ENCODE measurements at places on chromosomes 16 and 17. TPM values are rescaled to one million over a fixed set of nuclear protein-coding genes. Genes with fewer than 3 reads are reported as not detected.
A peak's percentile ranks its signal among the peaks of the same experiment; 100 is the strongest.

GRCh38 chr16:822909-823297 lies 22.4 kb upstream of the GNG13 start:
- no peak overlapping the region for H3K27ac ChIP-seq
- DNase-seq: no peak
- H3K36me3 ChIP-seq: no peaks in the 10 kb centered on the region
- peaks cover 7% of the 10 kb centered on the region for H3K27me3 ChIP-seq
- no peak overlapping the region for H3K4me3 ChIP-seq
- no peaks in the 10 kb centered on the region for H3K4me1 ChIP-seq

GRCh38 chr16:73101568-73101967 lies 53.6 kb upstream of the ZFHX3 start:
- H3K27ac ChIP-seq: no peak overlapping the region
- no peak overlapping the region for H3K4me3 ChIP-seq
- no peak for DNase-seq
- H3K27me3 ChIP-seq: no peaks in the 10 kb centered on the region

- H3K36me3 ChIP-seq: no peaks in the 10 kb centered on the region
- peaks cover 6% of the 10 kb centered on the region for H3K4me1 ChIP-seq
- DNase-seq: peak; percentile 28
- H3K27me3 ChIP-seq: no peaks in the 10 kb centered on the region
- peak overlapping the region; percentile 50 for H3K27ac ChIP-seq
Observed at GRCh38 chr16:14193316-14193871, 122.3 kb downstream of the MRTFB start.

DNA sequence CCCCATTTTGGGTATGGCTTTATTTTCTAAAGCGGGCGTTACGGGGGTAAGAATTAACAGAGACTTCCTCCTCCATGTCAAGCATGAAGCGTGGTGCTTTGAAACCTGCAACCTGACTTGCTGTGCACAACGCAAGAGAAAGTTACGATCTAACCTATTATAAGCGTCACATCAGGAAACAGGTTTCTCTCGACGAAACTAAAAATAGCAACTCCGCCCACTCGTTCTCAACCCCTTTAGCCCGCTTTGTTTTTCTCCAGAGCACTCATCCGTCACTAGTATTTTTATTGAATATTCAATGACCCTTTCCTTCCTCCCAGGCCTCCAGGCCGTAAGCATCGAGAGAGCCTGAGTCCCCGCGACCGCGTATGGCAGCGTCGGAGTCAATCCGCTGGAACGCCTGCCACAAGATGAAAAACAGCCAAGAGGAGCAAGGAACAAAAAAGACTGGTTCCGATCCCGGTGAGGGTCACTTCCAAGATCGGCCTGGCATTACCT lies 555 bp downstream of the NUP88 start:
- peaks cover 55% of the 10 kb centered on the region for H3K36me3 ChIP-seq
- peak; percentile 52 for DNase-seq
- H3K4me1 ChIP-seq: peaks cover 34% of the 10 kb centered on the region
- H3K27ac ChIP-seq: peak overlapping the region; percentile 95

DNA sequence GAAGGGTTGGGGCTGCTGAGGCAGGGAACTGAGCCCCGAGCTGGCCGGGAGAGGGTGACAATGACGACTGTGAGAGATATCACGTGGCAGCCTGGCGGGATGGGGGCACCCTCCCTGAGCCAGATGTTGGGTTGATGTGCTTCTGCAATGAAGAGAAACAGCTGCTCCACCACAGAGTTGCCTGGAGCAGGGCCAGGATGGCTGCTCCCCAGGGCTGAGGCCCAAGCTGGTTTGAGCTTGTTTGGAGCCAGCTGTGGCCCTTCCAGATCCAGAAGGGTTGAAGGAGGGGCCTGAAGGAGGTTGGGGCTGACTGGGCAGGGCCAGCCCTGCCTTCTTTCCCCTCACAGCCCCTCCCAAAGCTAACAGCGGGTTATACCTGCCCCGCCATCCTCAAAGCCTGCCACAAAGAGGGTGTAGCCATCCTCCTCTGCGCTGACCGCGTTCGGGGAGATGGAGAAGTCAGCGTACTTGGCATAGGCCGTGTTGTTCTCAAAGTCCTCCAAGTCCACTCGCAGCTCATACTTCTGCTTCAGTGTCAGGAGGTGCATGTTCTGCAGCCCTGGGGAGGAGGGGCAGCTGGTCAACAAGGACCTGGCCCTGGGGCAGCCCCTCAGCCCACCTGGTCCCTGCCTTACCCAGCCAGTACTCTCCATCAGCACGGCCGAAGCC lies 2.1 kb downstream of the MFAP4 start:
- H3K36me3 ChIP-seq: peaks cover 53% of the 10 kb centered on the region
- peaks cover 97% of the 10 kb centered on the region for H3K4me1 ChIP-seq
- peak; percentile 94 for DNase-seq
- peak overlapping the region; percentile 13 for H3K4me3 ChIP-seq

DNA sequence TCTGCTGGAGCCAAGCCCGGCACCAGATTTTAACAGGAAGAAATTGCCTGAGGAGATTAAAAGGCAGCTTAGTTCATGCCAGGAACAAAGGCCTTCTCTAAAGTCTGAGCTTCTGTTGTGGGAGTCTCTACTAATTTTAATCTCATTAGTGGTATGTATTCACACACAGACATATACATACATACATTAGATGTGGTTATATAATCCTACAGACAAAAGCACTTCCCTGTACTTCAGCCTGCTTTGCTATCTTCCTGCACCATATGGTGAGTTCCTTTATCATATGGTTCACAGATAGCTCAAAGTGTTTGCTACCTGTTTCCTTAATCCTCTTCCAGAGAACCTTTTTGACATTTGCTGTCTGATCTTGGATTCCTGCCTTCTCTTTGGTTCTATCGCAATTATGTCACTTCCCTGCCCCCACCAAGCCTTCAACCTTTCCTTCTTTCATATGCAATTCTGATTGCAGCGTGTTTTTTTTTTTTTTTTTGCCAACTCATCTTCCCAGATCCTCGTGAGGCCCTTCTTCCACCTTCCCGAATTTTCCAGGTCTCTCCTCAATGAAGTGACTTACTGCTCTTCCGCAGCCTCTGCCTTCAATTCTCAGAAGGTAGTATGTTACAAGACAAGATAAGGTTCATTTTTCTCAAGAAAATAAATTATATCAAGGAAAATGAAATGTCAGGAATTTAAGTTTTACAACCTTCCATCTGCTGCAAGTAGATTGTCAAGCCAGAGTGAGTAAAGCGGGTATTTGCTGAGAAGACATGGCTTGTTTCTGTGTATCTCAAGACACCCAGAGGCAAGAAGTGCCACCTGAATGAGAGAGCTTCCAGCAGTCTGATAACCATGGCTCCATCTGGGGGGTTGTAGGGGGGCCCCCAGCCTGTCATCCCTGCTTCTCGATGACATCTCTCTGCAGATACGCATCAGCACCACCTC lies 120.2 kb upstream of the CACNG3 start:
- H3K4me3 ChIP-seq: no peak overlapping the region
- no peaks in the 10 kb centered on the region for H3K27me3 ChIP-seq
- no peaks in the 10 kb centered on the region for H3K36me3 ChIP-seq

DNA sequence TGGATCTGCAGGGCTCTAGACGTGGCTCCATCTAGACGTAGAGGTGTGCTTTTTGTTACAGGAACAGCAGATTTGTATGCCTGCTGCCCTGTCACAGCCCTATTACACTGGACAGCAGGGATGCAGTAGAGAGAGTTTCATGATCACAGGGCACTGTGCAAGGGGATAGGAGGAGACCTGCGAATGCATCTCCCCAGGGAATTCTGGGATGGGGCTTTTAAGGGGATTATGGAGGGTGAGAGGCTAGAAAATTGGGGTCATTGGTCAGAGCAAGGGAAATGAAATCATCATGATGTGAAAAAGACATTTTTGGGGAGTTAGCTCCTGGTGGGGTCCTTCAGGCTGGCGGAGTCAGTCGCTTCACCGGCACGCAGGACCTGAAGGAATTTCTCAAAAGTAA lies 3.9 kb upstream of the NUPR1 start:
- no peaks in the 10 kb centered on the region for H3K27me3 ChIP-seq
- peak overlapping the region; percentile 66 for H3K27ac ChIP-seq
- no peaks in the 10 kb centered on the region for H3K36me3 ChIP-seq
- peaks cover 11% of the 10 kb centered on the region for H3K4me1 ChIP-seq
- H3K4me3 ChIP-seq: no peak overlapping the region

DNA sequence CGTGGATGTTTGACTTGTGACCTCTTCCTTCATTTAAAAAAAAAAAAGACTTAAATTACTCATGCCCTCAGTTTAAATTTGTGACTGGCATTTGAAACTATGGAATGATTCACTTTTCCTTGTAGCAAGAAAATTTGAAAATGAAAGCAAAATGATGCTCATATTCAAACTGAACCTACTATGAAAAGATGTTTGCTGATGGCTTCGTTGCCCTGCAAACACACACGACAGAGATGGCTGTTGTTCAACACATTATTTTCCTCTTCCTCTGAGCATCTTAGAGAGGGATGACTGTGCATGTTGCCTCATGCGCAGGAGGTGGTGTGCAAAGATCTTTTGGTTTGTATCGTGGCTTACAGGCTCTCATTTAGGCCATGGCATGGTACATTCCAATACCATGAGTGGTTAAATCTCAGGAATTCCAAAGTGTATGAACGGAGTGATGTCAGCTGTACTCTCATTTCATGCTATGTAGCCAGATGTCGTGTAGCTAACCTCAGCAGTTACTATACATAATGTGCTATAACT lies 164.5 kb downstream of the PRKCA start:
- peak overlapping the region; percentile 65 for H3K27ac ChIP-seq
- no peaks in the 10 kb centered on the region for H3K36me3 ChIP-seq
- H3K4me1 ChIP-seq: peaks cover 84% of the 10 kb centered on the region
- H3K27me3 ChIP-seq: no peaks in the 10 kb centered on the region

DNA sequence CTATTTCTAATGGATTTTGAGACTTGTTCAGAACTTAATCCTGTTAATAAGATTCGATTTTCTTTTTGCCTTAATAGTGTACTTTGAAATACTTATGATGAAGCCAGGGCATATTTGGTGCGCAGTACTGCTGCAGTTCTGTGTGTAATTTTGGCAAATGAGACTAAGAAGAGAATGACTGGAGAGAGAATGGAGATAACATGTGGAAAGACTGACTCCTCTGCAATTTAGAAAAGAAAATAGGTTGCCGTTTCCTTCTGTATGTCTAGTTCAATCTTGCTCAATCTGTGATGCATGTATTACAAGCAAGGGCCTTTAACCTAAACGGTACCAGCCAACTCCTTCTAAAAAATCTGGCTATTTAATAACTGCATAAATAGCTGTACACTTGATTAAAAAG lies 285.1 kb upstream of the CDH11 start:
- no peaks in the 10 kb centered on the region for H3K4me1 ChIP-seq
- H3K27ac ChIP-seq: no peak overlapping the region
- H3K4me3 ChIP-seq: no peak overlapping the region
- H3K27me3 ChIP-seq: no peaks in the 10 kb centered on the region

- peaks cover 55% of the 10 kb centered on the region for H3K27me3 ChIP-seq
- H3K36me3 ChIP-seq: no peaks in the 10 kb centered on the region
- DNase-seq: peak; percentile 82
Observed at GRCh38 chr17:61411261-61412142, 11.9 kb downstream of the TBX2 start.

- H3K27me3 ChIP-seq: no peaks in the 10 kb centered on the region
- no peak overlapping the region for H3K27ac ChIP-seq
- H3K4me3 ChIP-seq: no peak overlapping the region
- no peak for DNase-seq
- H3K36me3 ChIP-seq: no peaks in the 10 kb centered on the region
- H3K4me1 ChIP-seq: no peaks in the 10 kb centered on the region
Observed at GRCh38 chr16:16960785-16961184, 510.0 kb downstream of the XYLT1 start.

GRCh38 chr17:37220607-37220953 lies 155.2 kb upstream of the C17orf78 start:
- H3K27me3 ChIP-seq: no peaks in the 10 kb centered on the region
- DNase-seq: peak; percentile 45
- no peaks in the 10 kb centered on the region for H3K4me1 ChIP-seq
- no peak overlapping the region for H3K4me3 ChIP-seq
- H3K27ac ChIP-seq: no peak overlapping the region
- H3K36me3 ChIP-seq: peaks cover 72% of the 10 kb centered on the region

GRCh38 chr16:51084074-51084928 lies 66.8 kb downstream of the SALL1 start:
- H3K27ac ChIP-seq: no peak overlapping the region
- no peaks in the 10 kb centered on the region for H3K4me1 ChIP-seq
- H3K36me3 ChIP-seq: no peaks in the 10 kb centered on the region
- no peak overlapping the region for H3K4me3 ChIP-seq

The NPW gene
- total RNA-seq: not detected

The BFAR gene
- 99.1 TPM for total RNA-seq

The MPO gene
- not detected for total RNA-seq

The SCARF1 gene
- 7.2 TPM for total RNA-seq

The CTF1 gene
- 2.3 TPM for total RNA-seq

Data from stomach (tissue), 19 donors.